HFFc6 (cell line): ENCODE measurements at places on chromosomes 7 and 10.

GRCh38 chr10:64101606-64102263 lies 580.5 kb downstream of the REEP3 start:
- no peak for DNase-seq

DNA sequence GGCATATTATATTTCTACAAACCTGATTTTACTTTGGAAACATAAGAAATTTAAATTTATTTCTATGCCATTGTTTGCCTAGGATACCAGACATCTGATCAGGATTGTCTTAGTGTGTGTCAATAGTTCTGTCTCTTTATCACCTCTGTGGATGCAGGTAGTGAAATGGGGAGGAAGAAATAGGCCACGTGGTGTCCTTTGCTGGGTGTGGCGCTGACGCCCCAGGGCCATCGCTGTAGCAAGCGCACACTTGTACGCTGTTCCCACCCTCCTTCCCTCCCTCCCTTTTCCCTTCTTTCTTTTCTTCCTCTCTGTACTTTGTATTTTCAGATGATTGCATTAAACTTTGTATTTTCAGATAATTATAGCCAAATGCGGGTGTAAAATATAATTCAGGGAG lies 5.0 kb downstream of the DOCK1 start:
- no peak for DNase-seq

DNA sequence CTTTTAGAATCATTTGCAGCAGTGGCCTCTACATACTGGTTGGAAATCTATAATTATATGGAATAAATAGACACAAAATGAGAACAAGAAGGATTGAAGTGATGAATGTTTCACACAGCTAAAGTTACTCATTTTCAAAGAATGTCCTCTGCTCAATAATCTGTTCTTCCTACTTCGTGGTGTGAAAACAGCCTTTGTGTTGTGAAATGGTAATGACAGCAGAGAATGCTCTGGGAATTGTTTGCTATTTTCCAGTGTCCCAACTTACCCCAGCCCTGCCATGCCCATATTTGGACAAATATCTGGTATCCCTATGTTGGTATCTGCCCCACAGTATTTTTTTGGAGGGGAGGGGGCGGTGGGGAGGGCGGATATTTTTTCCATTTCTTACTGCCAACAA lies 130.4 kb downstream of the GLI3 start:
- no peak for DNase-seq

DNA sequence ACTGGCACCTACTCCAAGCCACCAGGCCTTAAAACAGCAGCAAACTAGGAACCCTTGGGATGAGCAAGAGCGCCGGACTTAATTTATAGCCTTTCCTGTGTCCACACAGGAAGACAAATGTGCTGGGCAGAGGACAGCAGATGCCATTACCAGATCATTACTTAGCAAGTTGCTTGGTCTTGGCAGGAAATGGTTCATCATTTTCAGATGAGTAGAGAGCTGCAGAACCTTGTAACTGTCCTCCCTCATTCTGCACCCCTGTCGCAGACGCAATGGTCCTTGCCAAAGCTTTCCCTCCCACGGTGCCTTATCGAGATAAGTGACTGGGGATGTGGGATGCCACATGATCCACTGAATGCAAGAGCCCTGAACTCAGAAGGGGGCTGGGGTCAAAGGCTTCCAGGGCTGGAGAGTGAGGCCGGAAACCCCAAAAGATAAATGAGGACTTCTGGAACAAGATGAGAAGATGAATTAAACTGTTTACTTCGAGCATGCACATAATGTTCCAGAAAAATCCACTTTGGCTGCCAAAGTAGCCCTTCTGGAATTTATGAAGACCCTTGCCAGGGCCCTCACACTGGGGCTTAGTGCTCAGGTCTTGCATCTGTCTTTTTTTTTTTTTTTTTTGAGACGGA lies 145.6 kb upstream of the ZNF32 start:
- DNase-seq, result no peak

- peak; percentile 85 for DNase-seq
Observed at GRCh38 chr7:24052572-24053260, 231.3 kb upstream of the NPY start.

DNA sequence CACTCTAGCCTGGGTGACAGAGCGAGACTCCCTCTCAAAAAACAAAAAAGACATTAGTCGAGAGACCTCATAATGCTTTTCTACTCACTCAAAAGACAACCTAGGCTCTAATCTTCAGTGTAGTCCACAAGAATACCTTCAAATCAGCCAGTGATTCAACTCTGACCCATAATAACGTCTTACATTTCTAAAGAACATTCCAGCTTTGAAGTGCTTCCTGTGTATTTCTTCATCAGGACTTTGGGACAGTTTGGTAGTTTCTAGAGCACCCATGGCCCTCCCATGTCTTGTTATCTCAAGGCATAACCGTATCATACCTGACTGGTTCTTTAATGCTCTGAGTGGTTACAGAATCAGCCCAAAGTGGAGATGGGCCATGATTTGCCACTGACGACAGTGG lies 221.3 kb downstream of the SKIDA1 start:
- no peak for DNase-seq

DNA sequence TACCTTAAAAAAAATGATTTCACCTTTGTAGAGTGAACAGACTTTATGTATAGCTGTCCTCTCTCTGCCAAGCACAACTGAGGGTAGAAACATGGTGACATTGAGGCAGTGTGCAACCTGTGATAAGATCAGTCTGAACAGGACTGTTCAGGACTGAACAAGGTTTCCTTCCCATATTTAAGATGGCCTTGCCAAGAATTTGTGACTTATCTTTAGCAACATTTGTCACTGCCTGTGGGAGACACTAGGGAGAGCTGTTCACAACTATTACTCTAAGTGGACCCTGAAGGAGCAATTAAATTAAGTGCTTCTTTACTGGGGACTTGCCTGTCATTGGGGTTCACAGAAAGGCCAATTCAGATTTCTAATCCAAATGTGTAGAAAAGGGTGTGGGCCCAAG lies 6.7 kb downstream of the OR13A1 start:
- DNase-seq, result no peak

DNA sequence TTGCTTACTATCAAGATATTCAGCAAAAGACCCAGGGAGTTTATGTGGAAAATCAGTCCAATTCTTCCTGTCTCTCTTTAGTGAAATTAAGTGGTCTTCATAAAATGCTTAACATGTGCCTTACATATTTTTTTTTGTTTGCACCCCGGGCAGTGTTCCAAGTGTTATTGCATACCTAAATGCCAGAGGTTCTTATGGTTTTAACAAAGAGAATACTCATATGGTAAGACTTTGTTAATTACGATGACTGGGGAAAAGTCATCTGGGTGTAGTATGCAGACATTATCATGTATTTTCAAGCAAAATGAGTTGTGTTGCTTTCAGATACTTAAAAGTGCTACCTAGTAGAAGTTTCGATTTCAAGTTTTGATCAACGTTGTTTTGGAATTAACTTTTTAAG lies 82.6 kb downstream of the PRKG1 start:
- peak; percentile 36 for DNase-seq

- DNase-seq, result no peak
Observed at GRCh38 chr7:141483044-141483443, 68.2 kb upstream of the AGK start.

- no peak for DNase-seq
Observed at GRCh38 chr10:51700228-51700817, 928 bp upstream of the CSTF2T start.

DNA sequence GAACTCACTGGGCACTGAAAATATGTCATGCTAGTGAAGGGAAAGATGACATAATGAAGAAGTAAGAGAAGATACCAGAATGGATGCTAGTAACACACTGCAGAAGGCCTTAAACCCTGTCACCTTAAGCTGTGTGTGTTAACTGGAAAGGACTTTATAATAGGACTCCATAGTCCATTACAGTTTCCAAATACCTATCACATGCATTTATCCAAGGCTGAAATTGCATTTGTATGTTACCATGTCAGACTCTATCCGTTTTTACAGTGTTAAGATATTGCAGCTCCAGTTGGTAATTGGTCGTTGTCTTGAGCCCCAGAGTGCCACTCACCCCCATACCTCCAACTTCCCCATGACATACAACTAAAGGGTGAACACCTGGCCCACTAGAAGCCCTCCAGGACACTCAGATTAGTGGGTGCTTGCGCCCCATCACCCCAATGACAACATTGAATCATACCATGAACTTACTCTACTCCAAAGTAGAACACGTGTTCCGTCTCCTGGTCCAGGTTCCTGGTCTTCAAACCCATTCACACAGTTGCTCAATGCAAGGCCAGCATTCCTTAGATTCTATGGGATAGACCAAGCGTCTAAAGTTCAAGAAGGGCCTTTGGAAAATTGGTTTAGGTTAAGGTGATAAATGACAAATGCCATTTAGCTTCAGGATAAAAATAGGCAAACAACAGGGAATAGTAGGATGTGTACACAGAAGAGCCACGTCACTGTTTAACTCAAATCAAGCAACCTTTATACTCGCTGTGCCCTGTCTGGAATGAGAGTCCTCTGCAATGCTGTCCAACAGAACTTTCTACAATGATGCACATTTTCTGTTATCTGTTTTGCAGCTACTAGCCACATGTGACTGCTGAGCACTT lies 2.1 kb upstream of the RAPGEF5 start:
- DNase-seq, result no peak

GRCh38 chr10:88474884-88475844 lies 108.0 kb downstream of the RNLS start:
- no peak for DNase-seq

- DNase-seq, result no peak
Observed at GRCh38 chr7:1694611-1695511, 24.8 kb downstream of the ELFN1 start.

DNA sequence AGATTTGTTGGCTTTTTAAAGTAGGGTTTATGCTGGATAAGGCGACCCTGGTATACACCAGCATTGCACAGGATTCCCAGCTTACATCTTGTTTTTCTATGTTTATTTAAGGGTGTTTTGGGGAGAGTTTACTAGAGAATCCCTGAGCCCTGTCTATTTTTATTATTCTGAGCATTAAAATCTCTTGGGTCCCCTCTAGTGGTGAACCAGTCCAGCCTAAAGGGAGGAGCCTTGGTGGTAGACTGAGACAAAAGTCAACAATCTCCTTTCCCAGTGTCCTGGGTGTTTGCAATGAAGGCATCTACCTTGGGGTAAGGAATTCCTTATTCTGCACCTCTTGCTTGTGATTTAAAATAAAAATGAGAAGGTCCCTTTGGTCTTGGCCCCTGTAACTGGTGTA lies 38.2 kb downstream of the ANTXRL start:
- DNase-seq, result peak; percentile 23

GRCh38 chr10:2986391-2986801 lies 81.0 kb upstream of the PFKP start:
- no peak for DNase-seq

DNA sequence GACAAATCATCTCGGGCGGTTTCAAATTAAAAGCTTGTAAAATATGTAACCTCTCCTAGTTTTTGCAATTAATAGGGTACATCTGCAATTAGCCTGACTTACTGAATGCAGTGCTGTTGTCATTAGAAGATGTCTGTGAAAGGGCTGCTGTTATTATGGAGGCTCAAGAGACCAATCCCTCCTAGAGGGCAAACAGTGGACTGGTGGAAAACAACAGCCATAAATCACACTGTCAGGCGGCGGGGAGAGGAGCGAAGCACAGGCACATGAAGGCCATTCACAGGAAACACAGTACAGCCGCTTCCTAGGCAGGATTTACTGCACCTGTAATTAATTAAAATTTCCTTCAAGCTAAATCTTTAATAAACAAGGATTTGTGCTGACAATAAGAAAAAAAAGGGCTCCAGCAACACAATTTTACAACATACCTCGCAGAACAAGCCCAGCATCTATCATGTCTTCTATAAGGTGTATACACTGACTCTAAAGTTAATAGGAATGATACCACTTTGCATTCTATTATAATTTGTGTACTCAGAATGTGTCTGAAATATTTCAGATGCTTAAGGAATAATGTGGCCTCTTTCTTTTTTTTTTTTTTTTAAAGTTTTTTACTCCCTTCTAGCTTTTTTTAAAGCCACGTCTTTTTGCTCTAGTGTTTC lies 50.7 kb downstream of the ERCC6 start:
- DNase-seq, result no peak

GRCh38 chr7:44561962-44562621 lies 11.6 kb downstream of the DDX56 start:
- DNase-seq, result peak; percentile 55

- DNase-seq, result peak; percentile 76
Observed at GRCh38 chr7:34747867-34748727, 90.1 kb downstream of the NPSR1 start.

- no peak for DNase-seq
Observed at GRCh38 chr7:106418526-106418925, 133.7 kb upstream of the NAMPT start.

- DNase-seq, result no peak
Observed at GRCh38 chr7:100397315-100398081, 24.2 kb downstream of the PILRA start.

DNA sequence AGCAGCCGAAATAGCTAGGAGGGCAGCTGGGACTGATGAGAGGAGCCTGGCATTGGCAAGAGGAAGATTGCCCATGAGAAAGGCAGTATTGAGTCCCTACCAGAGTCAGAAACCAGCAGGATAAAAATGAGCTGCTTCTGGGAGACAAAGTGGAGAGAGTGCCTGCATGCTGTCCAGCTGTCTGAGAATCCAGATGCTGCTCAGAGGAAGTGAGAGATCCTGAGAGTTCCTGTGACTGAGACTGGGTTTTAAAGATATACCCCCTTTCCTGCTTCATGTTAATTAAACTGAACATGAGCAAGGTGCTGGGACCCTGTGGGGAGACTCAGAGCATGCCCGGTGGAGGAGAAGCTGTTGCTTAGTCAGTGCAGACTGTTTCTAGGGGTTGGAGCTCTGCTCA lies 107.5 kb downstream of the KIF20B start:
- no peak for DNase-seq

- no peak for DNase-seq
Observed at GRCh38 chr10:72257051-72257892, 16.5 kb upstream of the DDIT4 start.

DNA sequence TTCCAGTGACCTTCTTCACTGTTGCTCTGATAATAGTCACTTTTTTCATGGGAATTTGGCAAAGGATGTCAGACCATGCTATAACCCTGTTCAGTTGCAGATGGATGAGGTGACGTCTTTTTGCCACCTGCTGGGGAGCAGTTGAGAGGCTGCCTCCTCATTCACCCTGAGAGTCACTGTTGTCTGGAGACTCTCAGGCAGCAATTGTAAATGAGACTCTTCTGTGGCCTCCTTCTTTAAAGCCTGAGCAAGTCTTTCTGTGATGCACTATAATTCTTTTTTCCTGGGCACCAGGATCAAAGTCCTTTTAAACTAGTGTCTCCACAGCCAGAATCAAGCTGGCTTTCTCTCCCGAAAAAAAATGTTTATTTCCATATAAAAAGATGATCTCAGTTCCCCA lies 345.1 kb downstream of the ARL4A start:
- DNase-seq, result no peak

DNA sequence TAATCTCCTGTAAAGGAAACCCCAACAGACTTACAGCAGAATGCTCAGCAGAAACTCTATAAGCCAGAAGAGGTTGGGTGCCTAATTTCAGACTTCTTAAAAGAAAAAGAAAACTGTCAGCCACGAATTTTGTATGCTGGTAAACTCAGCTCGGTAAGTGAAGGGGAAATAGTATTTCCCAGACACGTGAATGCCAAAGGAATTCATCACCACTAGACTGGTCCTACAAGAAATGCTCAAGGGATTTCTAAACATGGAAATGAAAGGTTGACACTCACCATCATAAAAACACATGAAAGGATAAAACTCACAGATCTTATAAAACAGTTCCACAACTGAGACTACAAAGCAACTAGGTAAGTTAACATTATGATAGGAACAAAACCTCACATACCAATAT lies 68.6 kb downstream of the GLCCI1 start:
- no peak for DNase-seq

GRCh38 chr7:40598915-40599314 lies 464.1 kb downstream of the SUGCT start:
- no peak for DNase-seq

- DNase-seq, result no peak
Observed at GRCh38 chr7:22154143-22154529, 202.8 kb downstream of the RAPGEF5 start.
